CD4-positive, alpha-beta T cell treated with Interferon alpha-2 for 1 hour (primary cell): ENCODE measurements at places on chromosomes 3 and 15.

DNA sequence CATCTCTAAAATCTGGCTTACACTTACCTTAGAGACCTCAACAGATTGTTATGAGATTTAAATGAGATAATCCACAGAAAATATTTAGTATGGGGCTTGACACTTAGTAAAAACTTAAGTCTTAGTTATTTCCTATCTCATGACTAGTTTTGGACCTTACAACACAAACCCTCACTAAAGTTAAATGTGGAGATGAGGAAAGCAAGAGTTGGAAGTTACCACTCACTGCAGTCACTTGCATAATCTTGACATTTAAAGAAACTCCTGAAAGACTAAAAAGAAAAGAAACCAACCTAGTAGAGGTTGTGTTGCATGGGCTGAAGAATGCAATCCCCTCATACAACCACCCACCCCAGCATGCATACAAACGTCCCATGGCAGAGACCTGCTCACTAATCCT is 40.1 kb downstream of the ITGB5 start:
- DNase-seq = no peak

DNA sequence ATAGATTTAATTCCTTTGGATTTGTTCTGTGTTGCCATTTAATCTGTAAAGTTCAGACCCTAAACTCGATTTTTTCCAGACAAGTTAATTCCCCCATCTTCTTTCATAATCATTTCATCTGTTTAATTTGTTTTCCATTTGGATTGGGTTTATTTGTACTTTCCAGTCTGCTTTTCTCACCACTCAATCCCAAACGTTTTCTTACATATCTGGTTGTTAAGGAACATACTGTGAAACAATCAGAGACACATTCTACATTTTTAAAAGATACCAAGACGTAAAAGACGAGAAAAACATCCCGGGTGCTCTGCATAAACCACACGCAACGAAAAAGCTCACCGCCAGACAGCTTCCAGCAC is 13.0 kb upstream of the ONECUT1 start:
- DNase-seq = no peak

GRCh38 chr3:1232276-1232675 is 139.5 kb downstream of the CNTN6 start:
- no peak for DNase-seq

DNA sequence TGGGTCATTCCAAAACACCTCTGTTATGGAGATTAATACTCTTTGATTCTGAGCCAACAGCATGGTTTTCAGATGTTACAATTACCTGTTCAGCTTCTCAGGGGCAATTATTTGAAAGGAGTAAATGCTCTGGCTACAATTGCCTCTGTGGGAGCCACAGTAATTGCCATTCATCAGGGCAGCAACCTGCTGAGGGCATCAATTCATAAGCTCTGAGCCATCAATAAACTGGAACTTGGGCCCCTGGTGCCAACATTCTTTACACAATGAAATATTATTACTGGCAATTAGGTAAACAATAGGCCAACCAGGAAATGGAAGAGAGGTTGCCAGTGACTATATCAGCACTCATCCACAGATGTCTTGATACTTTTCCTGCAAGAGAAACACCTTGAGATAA is 660.8 kb downstream of the MECOM start:
- no peak for DNase-seq

DNA sequence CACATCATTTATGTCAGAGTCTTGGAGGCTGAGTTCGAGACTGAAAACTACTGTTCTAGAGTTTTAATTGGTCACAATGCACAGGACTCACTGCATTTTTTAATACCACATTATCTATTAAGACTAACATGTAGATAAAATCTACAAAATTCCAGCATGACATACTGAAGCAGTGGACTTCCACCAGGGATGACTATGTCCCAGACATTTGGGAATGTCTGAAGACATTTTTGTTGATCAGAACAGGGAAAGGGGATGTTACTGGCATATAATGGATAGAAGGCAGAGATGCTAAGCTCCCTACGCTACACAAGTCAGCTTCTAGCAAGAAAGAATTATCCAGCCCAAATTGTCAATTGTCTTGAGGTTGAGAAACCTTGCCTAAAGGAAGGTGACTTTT is 419.0 kb upstream of the TGFBR2 start:
- DNase-seq = no peak

DNA sequence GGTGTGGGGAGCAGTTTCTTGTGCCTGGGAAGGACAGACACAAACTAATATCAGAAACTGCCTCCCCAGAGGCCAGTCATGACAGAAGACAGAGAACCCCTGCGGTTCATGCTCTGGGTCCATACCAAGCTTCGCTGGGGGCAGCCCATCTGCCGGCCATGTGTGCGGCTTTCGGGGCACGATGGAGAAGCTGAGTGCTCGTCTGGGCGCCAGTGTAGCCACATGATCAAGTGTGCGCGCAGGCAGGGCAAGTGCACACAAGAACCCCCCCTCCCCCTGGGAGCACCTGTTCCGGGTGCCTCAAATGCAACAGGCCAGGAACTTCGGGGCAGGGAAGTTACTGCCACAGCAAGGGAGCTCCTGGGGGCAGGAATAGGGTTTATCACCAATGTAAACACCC is 1.8 kb downstream of the ADAMTS17 start:
- DNase-seq = no peak

GRCh38 chr3:178561239-178561638 is 25.0 kb downstream of the KCNMB2 start:
- no peak for DNase-seq

DNA sequence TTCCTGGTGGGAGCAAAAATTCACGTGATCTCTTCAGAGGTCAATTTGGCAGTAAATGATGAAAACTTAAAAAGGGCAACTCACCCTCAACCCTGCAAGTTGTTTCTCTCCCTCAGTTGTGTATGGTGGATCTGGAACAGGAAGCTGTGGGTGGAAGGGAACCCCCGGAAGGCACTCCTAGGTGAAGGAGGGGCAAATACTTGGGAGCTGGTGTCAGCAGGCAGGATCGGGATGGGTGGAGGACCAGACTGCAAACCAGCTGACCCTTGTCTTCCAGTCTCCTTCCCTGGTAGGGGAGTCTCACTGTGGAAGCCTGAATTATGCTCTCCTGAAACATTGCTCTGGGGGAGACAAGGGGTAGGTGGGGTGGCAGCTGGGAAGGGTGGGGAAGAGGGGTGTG is 33.5 kb downstream of the PRR23E start:
- no peak for DNase-seq

DNA sequence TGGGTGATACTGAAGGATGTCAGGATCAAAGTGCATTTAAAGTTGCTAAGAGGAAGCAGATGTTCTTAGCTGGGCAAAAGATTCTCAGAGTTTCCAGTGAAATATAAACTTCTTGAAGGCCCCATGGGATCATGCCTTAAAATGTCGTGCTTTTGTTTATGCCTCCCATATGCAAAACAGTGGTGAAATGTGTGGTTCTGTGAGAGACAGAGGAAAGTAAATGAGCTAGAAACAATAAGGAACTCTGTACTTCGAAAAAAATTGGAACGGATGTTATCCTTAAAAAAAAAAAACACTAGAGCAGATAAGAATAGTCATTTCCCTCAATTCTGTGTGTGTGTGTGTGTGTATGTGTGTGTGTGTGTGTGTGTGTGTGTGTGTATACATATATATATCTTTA is 497.0 kb upstream of the TBL1XR1 start:
- DNase-seq = no peak

- DNase-seq = no peak
Measured at GRCh38 chr3:194900854-194901522, 215.3 kb downstream of the FAM43A start.
